Stimulated activated CD4-positive, alpha-beta T cell treated with anti-CD3 and anti-CD28 coated beads, Interleukin-1b, Interleukin-23, amount 100 ng/mL, for 1 hour (primary cell): ENCODE measurements at places on chromosomes 4 and X.
A peak's percentile ranks its signal among the peaks of the same experiment; 100 is the strongest.

DNA sequence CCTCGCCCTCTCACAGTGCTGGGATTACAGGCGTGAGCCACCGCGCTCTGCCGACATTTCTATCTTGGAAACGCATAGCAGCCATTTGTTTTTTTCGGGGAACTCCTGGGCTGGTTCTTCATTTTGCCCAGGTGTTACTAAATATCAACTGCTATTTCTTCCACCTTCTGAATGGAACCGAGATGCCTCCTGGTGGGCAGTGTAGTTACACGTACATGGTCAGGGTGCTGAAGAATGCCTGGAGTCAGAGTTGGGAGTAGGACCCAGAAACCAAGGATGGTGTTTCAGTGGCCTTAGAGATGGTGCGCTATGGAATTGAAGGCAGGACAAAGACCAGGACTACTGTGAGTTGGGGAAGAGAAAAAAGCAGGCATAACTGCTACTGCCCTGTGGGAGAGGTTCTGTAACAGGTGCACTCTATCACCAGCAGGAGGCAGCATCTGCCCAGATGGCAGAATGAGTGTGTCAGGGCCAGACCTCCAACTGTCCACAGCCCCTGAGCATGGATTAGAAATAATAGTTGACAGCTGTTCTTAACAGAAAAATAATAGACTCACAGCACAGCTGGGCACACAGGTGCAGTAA lies 81.7 kb downstream of the ZC4H2 start:
- no peak for DNase-seq

DNA sequence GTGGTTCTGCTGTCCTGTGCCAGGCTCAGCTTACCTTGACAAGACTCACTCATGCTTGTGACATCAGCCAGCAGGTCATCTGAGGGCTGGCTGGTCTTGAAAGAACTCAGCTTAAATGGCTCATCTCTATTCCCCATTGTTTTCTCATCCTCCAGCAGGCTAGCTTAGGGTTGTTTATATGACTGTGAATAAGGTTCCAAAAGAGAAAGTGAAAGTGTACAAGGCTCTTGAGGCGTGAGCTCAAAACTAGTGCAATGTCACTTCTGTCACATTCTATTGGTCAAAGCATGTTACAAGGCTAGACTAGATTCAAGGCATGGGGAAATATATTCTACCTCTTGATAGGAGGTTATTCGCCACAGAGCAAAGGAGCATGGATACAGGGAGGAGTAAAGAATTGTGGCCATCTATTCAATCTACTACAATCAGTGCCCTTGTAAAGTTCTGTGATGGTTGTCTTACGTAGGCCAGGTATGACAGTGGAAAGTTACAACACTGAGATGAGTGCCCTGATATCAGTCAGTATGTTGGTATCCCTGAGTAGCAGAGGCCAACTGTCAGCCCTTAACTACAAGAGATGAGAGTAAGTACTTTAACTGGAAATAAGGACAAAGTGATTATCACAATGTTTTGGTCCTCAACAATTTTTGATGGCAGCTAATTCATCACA lies 19.8 kb upstream of the TMLHE start:
- no peak for DNase-seq

- DNase-seq = no peak
Observed at GRCh38 chr4:74362347-74362746, 2.6 kb upstream of the EREG start.

DNA sequence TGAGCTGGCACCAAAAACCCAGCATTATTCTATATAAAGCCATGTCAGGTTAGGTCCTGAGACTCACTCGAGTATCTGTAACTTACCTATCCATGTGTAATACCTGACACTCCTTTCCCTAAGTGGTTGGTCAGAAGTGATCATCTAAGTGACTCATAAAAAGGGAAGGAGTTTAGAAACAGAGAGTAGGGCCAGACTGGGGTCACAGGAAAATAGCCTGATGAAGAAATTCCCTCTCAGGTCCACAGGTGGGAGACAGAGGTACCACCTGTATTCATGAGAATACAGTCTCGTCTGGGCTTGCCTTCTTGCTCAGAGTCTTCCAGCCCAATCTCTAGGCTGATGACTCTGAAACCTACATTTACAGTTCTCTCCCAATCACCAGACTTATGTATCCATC lies 161.8 kb upstream of the MAP3K15 start:
- no peak for DNase-seq

DNA sequence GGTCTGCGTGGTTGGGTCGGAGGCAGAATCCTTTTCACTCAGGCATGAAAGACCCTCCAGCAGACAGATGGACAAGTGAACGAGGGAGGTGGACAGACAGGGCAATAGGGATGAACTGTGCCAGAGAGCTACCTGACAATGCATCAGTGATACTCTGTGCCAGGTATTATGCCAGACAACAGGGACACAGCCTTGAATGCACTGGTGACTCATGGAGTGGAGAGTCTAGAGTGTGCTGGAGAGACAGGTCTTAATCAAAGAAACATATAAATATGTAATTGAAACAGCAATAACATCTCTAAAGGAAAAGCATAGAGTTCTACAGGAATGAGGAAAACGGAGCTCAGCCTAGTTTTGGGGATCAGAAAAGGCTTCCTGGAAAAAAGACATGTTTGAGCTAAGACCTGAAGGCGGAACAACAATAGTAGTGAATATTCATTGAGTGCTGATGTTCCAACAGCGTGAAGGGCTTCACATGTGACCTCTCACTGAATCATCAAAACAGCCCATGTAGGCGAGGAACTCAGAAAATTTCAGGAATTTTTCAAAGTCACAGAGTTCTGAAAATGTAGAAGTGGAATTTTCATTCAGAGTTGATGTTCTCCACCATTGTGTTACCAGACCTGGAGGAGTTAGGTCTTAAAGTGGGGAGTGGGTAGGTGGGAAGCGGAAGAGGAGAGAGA lies 20.0 kb upstream of the FGFBP2 start:
- no peak for DNase-seq

DNA sequence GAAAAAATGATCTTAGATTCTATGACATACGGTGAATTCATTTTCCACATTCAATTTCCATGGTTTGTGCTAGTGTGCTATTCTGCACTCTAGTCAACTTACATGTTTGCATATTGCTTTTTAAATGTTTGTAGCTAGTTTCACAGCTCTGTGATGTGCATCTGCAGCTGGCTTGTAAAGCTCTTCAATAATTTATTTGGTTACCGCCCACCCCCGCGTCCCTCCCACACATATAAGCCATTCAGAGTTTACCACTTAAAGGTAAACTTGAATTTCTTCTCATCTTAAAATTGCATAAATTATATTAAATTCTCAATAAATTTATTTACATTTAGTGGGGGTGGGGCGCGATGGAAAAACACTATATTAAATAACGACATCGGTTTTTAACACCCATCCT lies 291 bp upstream of the NBDY start:
- DNase-seq = no peak

DNA sequence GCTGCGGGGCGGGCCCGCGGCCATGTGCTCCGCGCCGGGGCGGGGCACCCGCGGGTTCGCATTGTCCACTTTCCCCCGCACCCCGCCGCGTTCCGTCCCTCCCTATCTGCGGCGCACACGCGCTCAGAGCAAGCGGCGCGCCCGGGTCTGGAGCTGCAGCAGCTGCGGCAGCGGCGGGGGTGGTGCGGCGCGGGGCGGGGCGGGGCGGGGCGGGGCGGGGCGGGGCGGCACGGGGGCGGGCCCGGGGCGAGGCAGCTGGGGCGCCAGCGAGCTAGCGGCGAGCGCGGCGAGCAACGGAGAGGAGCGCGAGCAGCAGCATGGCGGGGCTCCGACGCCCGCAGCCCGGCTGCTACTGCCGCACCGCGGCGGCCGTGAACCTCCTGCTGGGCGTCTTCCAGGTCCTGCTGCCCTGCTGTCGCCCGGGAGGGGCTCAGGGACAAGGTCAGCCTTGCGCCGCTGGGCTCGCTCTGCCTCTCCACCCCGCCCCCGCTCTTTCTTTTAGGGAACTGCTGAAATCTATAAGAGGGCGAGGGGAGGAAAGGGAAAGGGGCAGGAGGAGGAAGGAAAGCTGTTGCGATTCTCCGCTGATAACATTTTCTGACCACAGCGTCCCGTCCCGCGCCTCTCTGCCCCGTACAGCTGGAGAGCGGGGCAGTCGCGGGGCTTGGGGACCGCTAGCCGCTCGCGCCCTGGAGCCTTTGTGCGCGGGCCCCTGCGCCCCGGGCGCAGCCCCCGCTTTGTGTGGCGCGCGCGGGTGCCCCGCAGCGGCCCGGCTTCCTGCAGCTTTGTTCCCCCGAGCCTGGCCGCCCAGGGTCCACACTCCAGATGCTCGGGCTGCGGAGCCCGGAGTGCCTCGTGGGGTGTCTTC lies at the start of gene TMEM131L:
TSS of gene TMEM131L (plus strand) at position 280 of the 868 bp plus-strand sequence. CDS start at position 318, 38 bp downstream.
- no peak for DNase-seq

- DNase-seq = no peak
Observed at GRCh38 chr4:48247142-48247877, 22.3 kb downstream of the TEC start.

DNA sequence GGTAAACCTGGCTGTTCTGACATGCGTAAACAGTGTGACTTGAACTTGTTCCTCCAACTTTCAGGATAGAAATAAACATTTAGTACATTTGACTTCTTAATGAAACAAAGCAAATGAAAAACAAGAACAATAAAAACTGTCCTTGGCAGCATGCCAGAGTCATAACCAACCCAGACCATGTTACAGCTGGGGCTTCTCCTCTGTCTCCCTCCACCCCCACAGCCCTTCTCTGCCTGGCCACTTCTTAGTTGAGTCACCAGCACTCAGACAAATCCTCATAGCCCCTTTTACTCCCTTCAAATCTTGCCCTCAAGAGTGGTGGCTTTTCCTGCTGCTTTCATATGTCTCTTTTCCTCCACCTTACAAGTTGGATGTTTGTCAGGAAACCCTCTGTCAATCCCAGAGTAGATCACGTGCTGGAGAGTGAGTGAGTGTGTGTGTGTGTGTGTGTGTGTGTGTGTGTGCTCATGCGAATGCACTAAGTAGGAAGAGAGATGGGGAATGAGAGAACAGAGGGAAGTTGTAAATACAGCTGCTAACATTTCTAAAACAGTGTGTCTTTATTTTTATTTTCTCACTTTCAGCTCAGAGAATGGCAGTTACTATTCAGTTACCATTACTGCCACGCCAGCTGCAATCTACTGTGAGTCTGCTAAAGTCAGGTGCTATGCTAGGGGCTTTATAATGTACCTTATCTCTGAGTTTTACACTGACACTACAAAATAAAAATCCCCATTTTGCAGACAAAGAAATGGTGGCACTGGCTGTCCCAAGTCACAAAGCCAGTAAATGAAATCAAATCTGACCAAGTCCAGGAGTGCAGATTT lies 15.0 kb downstream of the SCARB2 start:
- DNase-seq = no peak

GRCh38 chr4:1850276-1850675 lies 5.7 kb downstream of the LETM1 start:
- DNase-seq = no peak

GRCh38 chrX:24024819-24025740 lies 1.9 kb downstream of the KLHL15 start:
- peak; percentile 57 for DNase-seq

GRCh38 chr4:68119921-68120320 lies 9.7 kb downstream of the TMPRSS11F start:
- DNase-seq = no peak

DNA sequence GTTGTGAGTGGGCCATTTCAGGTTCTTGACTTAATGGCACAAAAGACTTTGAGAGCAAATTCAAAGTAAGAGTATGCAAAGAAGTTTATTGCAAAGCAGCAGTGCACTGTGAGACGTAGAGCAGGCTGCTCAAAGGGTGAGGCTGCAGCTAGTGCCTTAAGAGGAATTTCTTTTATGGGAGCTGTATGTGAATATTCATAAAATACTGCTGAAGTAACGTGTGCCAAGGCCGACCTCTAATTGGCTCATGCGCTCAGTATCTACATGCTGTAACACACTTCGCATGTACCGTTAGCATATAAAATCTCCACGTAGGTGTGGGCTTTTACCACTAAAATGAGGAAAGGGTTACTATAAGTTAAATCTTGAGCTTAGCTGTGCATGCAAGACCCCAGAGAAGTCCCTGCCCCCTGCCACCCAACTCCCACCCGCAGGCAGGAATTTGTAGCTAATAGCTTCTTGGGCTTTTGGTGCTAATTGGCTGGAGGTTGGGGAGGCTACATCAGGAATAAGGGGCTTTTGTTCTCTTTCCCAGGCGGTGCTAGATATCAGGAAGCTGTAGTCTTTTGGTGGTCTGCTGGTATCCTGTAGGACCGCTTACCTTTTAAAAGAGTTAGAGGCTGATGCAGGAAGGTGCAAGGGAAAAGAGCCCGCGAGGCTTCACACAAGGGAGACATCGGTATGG lies 47.6 kb downstream of the FSTL5 start:
- no peak for DNase-seq

DNA sequence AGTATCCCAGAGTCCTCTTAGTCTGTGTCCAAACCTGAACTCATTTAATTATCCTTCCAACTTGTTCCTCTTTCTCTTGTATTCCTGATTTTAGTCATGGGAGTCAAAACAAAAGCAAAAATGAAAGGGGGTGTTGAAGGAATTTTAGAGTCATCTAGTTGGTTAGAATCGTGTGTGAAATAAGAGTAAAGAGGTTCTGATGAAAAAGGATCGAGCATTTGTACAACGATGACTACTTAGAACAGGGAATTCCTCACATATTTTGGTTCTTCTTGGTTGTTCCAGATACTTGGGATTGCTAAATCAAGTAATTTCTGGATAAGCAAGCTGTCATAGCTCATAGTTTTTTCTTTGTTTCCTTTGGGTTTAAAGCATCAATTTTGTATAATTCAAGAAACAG lies 194.4 kb downstream of the BCOR start:
- DNase-seq = no peak

DNA sequence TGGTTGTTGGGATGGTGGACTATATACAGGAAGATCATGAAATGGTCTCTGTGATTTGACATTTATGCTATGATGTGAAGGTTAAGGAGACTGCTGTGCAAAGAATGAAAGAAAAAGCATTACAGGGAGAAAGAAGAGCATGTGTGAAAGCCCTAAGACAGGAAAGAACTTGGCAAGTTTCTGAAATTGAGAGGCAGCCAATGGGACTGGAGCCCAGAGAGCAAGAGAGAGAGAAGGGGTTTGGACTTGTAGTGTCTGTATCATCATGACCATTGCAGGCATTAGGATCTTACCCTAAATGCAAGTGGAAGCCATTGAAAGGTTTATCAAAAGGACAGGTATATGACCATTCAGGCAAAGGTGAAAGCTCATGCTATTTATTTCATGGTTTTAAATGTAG lies 147.1 kb downstream of the NAA11 start:
- DNase-seq = no peak

- DNase-seq = no peak
Observed at GRCh38 chr4:48904101-48904500, 2.5 kb downstream of the OCIAD2 start.

- no peak for DNase-seq
Observed at GRCh38 chr4:77818602-77819403, at the start of gene CNOT6L. Gene CNOT6L, minus strand, starts transcription at chr4:77819368. Its CDS starts 60 bp downstream, at chr4:77819308.
